Heart right ventricle (tissue), 16 donors: ENCODE measurements at places on chromosomes 6 and 20. TPM values are rescaled to one million over a fixed set of nuclear protein-coding genes. Genes with fewer than 3 reads are reported as not detected.

GRCh38 chr6:10363911-10364310 lies 51.0 kb downstream of the TFAP2A start:
- DNase-seq: no peak

GRCh38 chr6:101396548-101397173 lies 3.2 kb downstream of the GRIK2 start:
- DNase-seq: peak; percentile 52

The TMEM30A gene
- 28.7 TPM for polyA plus RNA-seq

DNA sequence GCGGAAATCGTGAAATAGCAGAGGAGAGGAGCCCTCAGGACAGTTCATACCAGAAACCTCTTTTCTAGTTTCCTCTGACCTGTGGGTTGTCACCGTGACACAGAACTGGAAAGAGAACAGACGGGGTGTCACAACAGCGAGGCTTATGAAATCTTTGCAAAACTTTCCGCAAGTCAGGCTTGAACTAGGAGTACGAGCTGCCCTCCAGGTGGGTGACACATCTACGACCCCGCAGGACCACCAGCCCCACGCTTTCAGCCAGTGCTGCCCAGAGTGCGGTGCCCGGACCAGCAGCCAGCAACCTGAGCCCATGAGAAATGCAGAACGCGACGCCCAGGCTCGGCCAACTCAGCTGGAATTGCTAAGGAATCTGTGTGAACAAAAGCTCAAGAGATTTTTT lies 30.8 kb downstream of the WRNIP1 start:
- no peak for DNase-seq

GRCh38 chr6:5457041-5457440 lies 195.7 kb downstream of the FARS2 start:
- DNase-seq: no peak

DNA sequence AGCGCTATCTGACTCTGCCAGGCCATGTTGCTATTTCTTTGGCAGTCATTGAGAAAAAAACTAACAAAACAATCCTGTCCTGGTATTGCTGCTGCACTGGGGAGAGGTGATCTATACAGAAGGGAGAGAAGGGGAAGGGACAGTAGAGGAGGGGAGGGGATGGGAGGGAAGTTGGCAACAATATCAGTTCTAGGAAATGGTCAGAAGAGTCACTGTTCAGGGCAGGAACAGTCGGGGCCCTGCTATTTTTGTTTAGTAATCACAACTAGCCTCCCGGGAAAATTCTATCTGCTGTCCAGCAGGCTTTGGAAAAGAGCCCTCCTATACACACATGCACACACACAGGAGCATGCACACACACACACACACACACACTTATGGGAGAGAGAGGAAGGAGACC lies 142.3 kb upstream of the CARMIL1 start:
- DNase-seq: peak; percentile 55
